ENCODE measurements at places on chromosomes 12 and 14.

GRCh38 chr14:57495416-57495815 lies 1.8 kb upstream of the CCDC198 start:
- DNase-seq: no peak

- no peak for DNase-seq
Measured at GRCh38 chr14:63881926-63882325, 29.1 kb downstream of the SYNE2 start.

- peak; percentile 65 for DNase-seq
Measured at GRCh38 chr12:42935756-42936155, 346.2 kb upstream of the PRICKLE1 start.

- DNase-seq: no peak
Measured at GRCh38 chr14:52014601-52015267, 25.4 kb downstream of the RTRAF start.

DNA sequence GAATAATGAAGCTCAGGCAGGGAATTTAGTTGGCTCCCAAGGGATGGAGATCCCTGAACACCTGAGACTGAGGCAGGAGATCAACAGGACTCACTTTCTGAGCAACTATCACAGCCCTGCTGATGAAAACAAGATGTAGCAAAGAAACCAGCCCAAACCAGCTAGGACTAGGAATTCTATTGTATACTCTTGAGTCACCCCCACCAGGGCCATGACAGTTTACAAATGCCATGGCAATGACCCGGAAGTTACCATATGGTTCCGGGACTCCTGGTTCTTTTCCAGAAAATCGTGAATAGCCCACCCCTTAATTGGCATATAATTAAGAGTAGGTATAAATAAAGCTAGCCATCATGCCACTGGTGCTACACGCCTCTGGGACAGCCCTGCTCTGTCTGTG lies 46.0 kb upstream of the OASL start:
- DNase-seq: no peak

DNA sequence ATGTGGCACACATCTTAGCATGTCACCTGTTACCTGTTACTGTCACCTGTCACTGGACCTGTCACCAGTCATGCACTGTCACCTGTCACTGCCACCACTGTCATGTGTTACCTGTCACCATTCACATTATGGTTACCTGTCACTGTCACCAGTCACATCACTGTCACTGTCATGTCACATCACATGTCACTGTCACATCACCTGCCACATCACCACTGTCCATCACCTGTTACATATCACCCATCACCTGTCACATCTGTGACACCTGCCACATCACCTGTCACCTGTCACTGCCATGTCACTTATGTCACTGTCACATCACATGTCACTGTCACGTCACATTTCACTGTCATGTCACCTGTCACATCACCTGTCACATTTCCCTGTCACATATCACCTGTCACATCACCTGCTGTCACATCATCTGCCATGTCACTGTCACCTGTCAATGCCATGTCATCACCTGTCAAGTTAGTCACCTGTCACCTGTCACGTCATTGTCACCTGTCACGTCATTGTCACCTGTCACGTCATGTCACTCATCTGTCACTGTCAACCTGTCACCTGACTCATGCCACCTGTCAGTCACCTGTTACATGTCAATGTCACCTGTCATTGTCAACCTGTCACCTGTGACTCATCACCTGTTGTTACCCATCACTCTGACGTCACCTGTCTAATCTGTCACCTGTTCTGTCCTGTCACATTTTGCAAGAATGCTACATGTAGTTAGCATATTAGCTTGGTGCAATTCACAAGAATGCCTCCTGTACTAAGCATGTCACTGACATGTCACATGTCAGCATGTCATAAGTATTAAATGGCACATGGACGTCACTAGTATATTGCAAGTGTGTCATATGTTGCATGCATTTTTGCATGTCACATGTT lies 29.0 kb upstream of the TESC start:
- no peak for DNase-seq

GRCh38 chr12:65204886-65205525 lies 35.6 kb downstream of the LEMD3 start:
- DNase-seq: no peak

DNA sequence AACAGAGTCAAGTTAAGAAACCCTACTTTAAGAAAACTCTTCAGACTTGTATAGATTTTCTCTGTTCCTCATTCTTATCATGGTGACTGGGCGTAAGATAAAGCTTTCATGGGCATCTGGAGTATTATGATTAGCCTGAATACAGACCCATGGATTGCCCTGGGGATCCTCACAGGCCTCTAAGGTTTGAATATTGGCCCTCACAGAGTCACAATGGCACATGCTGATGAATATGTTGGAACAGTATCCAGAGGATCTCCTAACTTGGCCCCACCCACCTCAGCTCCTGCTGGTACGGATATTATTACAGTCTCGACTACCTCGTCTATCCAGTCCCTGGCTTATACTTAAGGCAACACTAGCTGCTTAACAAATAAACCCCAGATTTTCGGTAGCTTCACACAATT lies 8.1 kb downstream of the OSBPL8 start:
- DNase-seq: no peak

DNA sequence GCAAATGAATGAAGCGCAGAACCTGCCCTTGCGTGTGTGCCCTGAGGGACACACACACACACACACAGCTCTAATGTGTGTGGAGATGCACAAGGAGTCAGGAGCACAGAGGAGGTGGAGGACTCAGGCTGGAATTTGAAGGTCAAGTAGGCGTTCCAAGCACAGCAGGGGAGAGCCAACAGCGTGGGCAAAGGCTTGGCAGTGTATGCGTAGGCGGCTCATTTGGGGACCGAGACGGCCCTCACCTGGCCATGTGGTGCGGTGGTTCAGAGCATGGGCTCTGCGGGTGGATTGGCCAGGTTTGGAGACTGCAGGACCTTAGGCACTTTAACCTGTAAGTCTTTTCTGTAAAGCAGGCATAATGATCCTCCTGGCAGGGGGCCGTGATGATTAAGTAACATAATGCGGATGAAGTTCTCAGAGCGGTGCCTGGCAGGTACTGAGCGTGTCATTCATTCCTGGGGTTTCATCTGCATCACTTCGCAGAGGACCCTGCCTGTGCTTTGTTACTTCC lies 69.5 kb upstream of the SLC24A4 start:
- no peak for DNase-seq

DNA sequence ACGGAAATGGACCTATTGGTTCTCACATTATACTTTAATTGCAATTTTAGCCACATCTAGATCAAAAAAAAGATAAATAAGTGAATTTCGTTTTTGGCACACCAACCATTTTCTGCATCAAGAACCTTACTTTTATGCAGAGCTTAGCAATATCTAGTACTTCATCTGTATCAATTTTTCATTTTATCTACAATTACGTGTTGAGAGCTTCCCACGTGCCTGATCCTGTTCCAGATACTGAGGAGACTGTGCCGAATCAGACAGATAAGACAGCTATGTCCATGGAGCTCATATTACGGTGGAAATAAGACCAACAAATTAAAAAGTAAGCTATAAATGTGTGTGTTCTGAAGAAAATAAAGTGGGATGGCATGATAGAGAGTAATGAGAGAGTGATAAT lies 101.6 kb downstream of the MGAT4C start:
- DNase-seq: no peak

DNA sequence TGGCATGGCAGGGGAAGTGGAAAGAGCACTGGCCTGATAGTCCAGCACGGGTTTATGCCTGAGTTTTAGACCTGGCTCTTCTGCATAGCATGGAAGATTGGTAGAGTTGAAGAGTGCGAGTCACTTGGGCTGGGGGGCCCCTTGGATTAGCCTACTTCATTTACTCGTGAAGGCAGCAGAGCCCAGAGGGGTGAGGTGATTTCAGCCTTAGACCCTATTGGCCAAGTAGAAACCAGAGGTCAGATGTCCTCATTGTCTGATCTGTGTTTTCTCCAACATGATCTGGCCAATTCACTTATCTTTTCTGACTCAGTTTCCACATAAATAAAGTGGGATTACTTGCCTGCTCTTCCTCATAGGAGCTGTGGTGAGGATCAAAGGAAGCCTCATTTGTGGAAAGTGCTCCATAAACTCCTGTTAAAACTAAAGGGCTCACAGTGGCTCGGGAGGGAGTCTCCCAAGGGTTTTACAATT lies 1.9 kb downstream of the PLEKHG3 start:
- no peak for DNase-seq

- DNase-seq: peak; percentile 33
Measured at GRCh38 chr14:31205681-31206535, 1.7 kb downstream of the HECTD1 start.

DNA sequence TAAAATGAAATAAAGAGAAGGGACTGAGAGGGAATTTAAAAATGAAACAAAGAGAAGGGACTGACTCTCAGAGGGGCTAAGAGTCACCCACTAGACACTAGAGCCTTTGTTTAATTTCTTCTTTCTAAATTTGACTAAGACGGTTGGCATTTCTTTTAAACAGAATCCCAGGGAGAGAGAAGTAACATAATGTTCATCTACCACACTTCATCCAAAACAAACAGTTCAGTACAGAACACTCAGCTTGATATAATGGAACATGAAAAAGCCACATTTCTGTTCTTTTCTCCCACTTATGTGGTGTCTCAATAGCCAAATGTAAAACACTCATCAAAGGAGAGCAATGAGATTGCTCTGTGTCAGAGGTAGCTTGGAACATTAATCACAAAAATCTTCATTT lies 10.1 kb upstream of the NT5DC3 start:
- peak; percentile 89 for DNase-seq

DNA sequence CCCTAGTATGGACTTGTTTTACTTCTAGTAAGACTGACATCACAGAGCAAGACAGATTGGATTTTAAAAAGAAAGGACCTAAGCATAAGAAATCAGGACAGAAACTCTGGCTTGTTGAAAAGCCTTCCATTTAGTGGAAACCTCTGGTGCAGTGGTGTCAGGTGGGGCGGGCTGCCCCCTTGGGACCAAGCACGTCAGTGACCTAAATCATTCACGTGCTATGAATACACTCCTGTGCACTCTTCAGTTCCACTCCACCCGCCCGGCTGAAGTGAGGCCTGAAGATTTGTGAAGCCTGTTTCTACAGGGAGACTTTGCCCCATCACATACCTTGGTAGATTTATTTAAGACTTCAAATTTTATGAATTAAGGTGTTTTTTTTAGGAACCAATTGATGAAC lies 58.2 kb upstream of the STRN3 start:
- DNase-seq: no peak

GRCh38 chr12:96720363-96720705 lies 186.7 kb upstream of the NEDD1 start:
- DNase-seq: peak; percentile 7

DNA sequence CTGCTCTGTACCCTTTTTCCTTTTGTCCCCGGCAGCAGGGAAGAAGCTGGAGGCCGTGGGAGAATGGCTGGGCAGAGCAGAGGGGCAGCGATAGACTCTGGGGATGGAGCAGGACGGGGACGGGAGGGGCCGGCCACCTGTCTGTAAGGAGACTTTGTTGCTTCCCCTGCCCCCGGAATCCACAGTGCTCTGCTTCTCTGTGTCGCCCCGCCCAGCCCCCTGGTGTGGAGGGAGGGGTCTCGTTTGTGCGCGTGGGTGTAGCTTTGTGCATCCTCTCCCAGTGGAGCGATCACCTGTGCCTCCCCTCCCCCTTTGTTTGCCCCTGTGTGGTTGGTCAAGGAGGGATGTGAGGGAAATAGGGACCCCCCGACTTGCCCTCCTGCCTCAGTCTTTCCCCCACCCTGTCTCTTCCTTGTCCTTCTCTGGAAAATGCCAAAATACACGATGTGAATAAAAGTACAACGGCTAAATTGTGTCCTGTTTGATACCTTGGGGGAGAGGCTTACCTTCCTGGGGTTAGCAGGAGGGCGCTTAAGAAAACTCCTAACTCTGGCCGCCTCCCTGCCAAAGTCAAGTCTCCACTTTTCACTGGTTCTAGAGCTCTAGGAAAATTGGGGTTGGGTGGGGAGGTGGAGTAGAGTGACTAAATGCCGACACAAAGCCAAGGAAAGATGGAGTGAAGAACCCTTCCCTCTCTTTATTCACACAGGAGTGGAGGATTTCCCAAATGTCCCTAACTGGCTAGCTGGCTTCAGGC lies 990 bp upstream of the TPI1 start:
- DNase-seq: no peak
